ENCODE measurements at places on chromosomes 4 and X.

GRCh38 chr4:108959491-108959890 is 196.6 kb upstream of the ETNPPL start:
- no peak for DNase-seq

DNA sequence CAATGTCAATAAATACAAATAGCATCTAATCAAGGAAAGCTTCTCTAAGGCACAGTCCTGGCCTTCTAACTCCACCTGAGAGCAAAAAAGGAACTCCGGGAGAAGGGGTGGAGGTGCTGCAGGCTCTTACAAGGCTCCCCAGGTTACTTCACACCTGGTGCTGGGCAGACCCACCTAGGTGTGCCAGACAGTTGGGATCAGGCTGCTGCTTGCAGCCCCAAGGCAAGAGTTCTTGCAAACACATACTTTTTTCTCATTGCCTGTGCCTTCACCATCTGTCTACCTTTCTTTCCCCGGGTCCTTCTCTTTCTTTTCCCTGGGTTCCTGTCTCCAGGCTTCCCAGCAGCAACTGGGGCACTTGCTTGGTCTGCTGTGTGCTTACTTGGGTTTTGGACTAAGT is 81.4 kb upstream of the STIM2 start:
- DNase-seq: no peak

- DNase-seq: peak; percentile 45
Measured at GRCh38 chrX:109709129-109709631, 23.9 kb downstream of the ACSL4 start.

GRCh38 chr4:10587697-10588096 is 96.9 kb downstream of the CLNK start:
- DNase-seq: no peak

DNA sequence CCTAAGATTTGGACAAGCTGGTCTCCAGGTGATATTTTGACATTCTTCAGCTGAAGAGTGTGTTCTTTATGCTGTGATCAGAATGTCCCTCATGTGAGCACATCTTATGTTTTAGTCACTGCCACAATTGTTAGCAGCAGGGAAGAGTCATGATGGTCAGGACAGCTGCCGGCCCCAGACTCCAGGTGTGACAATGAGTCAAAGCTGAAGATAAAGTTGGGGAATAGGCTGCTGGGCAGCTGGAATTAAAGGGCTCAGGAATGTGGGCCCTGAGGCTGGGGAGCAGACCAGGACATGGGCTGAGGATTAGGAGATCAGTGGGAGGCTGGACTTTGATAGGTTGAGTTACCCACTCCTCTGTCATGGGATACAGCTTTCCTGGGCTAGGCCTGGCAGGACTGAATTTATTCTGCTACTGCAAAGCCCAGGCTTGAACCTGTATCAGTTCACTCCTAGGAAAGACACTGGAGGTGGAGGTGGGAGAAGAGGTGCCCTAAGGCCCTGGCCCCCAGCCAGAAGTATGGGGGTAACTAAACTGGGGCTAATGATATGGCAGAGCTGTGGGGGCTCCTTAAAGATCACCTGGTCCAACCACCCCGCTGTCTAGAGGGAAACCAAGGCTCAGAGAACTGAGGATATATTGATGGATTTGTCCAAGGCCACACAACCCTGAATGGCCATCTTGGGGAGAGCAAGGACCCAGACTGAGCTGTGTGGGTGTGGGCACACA is 119.5 kb downstream of the PJA1 start:
- no peak for DNase-seq

GRCh38 chr4:163256680-163257343 is 75.6 kb downstream of the NPY1R start:
- no peak for DNase-seq
